ENCODE measurements at places on chromosomes 4 and X. TPM values are rescaled to one million over a fixed set of nuclear protein-coding genes. Genes with fewer than 3 reads are reported as not detected.

Gene FAM9B
- not detected for total RNA-seq

Gene PDZD11
- total RNA-seq = 31.7 TPM

Gene RHOXF2B
- total RNA-seq = not detected

Gene NPFFR2
- total RNA-seq = not detected

DNA sequence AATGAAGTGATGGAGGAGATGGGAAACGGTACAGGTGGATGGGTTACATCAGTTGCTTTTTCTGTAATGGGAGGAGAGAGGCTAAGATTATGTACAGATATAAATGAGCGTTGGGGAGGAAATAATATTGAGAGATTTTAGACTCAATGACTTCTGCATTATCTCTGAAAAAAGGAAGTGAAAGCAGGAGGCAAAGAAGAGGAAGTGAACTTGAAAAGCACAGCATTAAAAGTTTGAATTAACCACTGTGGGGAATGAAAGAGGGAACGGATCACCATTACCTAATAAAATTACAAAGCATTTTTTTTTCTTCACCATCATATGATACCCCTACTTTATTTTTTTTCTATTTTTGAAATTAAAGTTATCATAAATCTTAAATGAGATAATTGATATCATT is 1025.5 kb downstream of the RPA4 start:
- no peak for DNase-seq

DNA sequence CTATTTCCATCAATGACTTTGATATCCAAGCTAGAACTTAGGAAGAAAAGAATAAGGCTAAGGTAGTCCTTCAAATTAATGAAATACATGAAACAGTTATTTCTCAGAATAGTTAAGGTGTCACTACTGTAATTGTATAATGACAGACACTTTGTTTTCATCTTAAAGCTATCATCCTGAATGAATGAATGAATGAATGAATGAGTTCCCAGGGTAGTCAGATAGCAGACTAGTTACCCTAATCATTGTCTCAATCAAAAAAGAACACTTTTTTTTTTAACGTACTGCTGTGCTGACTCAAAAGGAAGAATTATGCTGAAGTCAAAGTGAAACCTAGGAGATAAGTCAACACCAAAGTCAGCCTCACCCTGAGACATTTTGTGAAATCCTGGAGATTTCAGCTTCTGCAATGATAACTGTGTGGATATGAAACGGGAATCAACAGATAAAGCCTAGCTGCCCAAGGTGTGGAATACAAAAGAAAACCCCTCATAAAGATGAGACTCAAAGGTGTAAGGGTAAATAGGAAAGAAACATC is 68.3 kb upstream of the CNKSR2 start:
- DNase-seq = no peak

- DNase-seq = no peak
Observed at GRCh38 chr4:174086829-174087799, 196.4 kb downstream of the FBXO8 start.

GRCh38 chr4:23235628-23236390 is 543.1 kb downstream of the GBA3 start:
- no peak for DNase-seq

DNA sequence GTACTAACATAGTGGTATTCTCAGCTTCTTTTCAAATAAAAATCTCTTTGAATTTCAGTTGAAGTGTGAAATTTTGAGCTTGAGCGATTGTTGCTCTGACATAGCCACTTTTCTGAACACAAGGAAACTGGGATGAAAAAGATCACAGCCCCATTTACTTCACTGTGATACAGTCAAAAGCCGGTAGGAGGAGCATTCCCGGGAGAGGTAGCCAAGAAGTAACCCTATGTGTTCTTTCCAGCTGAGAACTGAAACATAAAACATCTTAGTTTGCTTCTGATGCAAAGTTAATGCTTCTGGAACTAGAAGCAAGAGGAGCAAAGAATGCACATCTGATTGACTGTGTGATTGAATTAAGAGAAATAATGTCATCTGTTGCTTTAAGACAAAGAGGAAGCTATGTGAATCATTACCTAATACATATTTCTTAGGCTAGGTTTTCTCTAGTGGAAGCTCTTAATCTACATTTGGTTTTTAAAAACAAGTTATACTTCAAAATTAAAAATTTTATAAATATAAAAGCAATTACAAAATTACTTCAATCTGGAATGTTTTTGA is 88.3 kb upstream of the UNC5C start:
- DNase-seq = no peak

DNA sequence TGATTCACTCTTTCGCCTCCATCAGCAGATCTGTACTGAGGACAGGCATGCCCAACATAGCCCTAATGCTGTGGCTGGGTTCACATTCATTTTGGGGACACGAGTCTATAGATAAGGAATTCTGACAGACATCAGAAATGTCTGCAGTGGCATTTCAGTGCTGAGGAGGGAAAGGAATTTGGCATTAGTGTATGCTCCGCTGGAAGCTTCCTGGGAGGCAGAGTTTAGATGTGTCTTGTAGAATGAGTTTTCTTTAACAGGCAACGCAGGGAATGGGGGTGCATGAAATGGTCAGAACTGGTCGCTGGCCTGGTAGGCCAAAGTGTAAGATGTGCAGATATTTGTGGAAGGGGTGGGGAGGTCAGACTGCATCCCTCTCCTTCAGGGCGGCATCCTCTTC is 43.5 kb upstream of the ZNF518B start:
- DNase-seq = no peak

DNA sequence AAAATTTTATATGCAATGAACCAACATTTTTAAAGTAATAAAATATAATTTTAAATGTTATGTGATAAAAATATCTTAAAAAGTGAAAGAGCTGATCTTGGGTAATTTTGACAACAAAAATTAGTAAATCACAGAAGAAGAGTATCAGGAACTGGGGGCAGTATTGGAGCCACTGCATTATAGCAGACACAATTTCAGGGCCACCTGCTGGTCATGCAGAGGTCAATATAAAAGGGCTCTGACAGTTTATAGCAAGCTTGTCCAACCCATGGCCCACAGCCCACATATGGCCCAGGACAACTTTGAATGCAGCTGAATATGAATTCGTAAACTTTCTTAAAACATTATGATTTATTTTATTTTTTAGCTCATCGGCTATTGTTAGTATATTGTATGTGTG is 13.0 kb upstream of the LEF1 start:
- DNase-seq = no peak

DNA sequence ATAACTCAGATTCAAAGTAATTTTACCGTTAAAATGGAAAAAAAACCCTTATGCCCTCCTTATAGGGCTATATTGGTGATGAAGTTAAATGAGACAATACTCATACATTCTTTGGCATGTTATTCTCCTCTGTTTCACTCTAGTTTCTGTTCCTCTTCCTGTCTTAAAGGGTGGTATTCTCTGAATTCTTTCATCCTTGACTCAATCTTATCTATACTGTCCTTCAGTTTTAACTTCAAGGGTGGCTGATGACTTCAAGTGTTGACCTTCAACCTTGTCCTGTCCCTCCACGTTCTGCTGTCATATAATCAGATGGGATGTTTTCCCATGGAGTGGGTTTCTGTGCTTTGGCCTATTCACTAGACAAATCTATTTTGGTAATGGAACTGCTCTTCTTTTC is 44.0 kb downstream of the ZNF518B start:
- no peak for DNase-seq

DNA sequence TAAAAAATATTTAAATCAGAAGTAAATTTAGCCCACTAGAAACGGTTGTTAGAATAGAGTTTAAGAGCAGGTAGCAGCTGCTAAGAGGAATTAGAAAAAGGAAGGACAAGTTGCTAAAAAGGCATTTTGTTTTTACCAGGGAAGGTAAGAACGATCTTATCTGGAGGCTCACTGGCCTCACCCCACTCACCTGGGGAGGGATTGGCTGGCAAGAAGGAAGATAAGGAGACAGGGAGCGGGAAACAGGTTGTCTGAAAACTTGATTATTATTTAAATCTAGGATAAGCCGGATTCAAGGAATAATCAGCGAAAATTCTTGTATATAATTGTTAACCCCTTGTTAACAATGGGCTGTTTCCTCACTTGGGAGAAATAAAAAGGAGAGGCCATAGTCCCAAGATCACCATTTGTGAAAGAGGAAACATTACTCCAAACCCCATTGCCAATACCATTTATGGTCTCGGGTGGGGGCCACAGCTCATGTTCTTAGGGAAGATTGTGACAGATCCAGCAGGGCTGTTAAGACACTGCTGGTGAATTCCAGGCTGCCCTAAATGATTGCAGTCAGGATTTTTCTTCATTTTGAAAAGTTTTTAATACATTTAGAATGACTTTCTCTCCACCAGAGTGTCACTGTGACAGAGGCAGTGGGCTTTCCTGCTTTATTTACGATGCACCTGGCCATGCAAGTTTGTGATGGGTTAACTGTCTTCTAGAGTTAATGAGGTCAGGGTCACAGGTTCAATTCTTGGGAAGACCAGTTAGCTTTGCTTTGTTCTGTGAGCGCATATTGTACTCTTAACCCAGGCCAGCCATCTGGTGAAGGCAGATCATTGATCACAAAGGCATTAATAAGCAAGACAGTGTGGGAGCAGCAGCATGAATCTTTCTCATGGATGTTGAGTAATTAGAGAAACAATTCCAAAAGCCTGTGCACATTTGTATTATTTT is 106.6 kb downstream of the CEP135 start:
- DNase-seq = no peak

- no peak for DNase-seq
Observed at GRCh38 chr4:41423117-41423516, 114.8 kb upstream of the LIMCH1 start.

- DNase-seq = no peak
Observed at GRCh38 chr4:138405934-138406567, 163.9 kb upstream of the SLC7A11 start.
